Tibial nerve (tissue), 4 donors: ENCODE measurements at places on chromosomes 1 and 21.
A peak's percentile ranks its signal among the peaks of the same experiment; 100 is the strongest.

DNA sequence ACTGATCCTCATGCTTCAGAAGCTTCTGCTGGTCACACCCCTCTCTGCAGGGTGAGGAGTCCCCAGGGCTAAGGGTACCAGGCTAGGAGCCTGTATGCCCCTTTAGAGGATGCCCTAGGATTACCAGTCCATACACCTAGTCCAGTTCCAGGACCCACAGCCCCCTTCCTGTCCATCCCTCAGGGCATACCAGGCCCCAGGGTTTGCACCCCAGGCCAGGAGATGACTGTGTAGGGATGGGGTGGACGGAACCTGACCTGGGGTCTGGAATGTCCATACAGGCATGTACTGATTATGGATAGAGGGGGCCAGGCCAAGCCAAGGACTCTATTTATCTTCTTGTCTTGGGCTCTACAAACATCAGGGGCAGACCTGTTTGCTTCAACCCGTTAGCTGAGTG is 34.9 kb downstream of the TRIM67 start:
- no peak for DNase-seq

GRCh38 chr1:61692155-61692800 is 32.7 kb downstream of the TM2D1 start:
- no peak for DNase-seq

DNA sequence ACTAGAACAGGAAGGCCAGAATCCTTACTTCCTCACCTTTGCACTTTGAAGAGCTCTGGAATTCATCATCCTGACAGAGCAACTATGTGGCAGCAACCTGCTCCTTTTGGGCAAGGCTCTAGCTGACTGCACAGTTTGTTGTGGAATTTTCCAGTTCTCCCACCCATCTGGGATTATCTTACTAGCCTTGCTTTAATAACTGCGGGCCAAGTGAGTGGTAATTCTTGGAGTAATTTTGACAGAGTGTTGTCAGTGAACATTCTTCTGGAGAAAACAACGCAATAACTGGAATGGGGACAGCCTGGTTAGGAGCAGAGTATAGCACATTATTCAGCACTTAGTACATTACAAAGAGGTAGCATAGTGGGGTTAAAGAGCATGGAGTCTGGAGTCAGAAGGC is 75.3 kb downstream of the NTMT2 start:
- peak; percentile 78 for DNase-seq

DNA sequence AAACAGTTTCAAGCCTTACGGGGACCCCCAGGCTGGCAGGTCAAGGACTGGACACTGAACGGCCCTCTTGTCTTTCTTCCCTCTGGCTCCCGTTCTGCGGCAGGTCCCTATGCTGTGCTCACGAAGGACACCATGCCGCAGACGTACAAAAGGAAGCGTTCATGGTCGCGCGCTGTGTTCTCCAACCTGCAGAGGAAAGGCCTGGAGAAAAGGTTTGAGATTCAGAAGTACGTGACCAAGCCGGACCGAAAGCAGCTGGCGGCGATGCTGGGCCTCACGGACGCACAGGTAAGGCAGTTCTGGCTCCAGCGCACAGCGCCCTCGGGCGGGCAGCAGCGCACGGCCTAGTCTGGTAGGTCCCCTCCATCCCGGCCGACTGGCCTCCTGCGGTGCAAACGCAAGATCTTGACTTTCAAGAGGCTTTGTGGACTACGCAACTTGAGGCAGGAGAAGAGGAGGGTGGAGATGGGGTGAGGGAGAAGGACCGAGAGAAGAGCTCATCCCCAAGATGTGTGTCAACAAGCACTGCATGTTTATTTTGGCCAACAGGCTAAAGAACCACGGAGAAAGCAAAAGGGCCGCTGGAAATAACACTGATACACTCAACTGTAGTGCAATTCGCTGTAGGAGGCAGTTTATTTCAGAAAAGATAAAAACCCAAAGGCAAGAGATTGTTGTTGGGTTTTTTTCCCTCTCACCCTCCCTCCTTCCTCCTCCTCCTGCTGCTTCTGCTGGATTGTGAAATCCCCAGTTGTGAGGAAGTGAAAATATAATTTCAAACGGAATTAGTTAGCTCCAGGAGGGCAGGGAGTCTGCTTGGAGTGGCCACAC is 3.0 kb downstream of the HLX start:
- DNase-seq = no peak

- no peak for DNase-seq
These were observed 19.9 kb downstream of the LGR6 start for GRCh38 chr1:202213361-202214088.

DNA sequence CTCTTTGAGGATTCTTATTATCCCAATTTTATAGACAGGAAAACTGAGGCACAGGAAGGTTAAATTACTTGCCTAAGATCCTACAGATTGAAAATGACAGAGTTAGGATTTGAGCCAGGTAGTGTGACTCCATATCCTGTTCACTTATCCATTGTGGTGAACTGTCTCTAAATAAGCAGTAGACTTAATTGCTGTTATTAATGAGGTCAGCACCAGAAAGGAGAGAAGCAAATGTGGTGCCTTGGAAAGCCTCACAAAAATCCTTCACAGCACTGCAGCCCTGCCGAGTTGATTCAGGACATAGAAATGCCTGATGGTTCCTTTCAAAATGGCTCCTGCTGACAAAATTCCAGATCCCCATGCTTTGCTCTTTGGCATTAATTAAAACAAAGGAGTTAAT is 193.3 kb upstream of the BEND5 start:
- DNase-seq = no peak

DNA sequence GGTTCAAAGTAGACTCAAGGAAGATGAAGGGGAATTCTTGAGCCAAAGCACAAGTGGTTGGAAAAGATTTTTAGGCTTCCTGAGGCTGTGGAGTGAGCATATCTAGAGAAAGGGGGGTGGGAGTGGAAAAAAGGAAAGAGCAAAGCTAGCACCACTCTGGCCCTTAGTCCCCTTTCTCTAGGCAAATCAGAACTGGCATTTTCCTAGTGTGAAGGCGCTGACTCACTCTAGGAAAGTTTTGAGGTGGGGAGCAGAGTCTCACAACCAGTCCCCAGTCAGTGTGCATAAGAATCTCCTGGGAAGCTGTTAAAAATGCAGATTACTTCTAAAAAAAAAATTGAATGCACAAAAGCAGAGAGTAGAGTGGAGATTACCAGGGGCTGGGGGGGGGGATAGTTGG is 3.4 kb upstream of the GPR89B start:
- no peak for DNase-seq

DNA sequence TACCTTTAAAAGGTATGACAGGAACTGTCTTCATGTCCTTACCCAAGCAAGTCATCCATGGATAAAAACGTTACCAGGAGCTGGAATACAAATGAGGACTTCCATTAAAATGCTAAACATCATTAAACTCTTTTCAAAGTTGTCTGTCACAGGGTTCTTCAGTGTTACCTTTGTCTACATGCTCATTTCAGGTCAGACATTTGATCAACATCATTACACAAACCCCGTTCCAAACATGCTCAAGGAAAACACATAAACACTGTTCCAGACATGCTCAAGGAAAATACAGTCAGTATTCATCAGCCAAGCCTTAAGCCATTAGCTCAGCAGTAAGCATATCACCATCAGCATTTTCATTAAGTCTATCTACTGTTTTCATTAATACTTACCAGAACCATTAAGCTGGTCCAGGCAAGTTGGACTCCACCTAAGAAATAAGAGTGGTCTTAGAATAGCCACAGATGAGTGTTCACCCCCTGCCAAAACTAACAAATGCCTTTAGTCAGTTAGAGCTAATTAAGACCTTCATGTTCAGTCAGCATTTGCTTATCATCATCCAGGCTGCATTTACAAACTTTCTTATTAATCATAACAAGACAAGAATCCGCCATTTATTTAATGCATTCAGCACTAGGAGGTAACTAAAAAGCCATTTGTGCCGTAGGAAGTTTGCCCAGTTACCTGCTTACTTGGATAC is 2.2 kb downstream of the GAS5 start:
- no peak for DNase-seq

DNA sequence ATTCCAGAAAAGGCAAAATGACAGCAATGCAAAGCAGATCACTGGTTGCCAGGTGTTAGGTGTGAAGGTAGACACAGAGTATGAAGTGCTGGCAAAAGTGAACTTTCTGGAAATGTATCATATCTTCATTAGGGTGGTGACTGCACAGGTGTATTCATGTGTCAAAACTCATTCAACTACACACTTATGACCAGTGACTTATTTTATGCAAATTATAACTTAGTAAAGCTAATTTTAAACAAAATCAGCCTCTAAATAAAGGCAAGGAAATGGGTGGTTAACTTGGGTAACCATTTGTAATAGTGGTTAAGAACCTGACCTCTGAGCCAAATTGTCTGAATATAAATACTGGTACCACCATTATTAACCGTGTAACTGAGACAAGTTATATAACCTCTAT is 7.4 kb downstream of the COP1 start:
- no peak for DNase-seq

DNA sequence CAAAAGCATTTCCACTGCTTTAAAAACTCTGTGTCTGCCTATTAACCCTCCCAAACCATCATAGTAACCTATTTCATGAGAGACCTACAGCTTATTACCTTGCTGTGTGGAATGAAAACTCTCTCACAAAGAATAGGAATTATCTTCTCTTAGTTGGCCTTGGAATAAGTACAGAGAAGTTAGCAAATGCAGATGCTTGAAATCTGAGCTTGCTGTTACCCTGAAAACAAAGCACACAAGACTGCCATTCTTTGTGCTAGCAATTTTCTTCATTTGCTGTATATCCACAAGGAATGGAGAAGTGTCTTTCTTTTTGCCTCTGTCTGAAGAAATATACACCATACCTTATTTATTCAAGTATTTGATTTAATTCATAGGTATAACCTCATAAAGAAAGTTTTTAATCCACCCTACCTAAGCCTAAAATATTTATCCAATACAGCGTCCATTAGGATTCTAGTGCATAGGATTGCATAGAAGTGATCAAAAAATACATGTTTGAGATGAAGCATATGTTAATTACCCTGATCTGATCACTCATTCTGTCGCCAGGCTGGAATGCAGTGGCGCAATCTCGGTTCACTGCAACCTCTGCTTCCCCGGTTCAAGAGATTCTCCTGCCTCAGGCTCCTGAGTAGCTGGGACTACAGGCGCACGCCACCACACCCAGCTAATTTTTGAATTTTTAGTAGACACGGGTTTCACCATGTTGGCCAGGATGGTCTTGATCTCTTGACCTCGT is 451.1 kb downstream of the LTN1 start:
- DNase-seq = no peak

GRCh38 chr1:212237651-212238050 is 47.6 kb upstream of the PPP2R5A start:
- no peak for DNase-seq

DNA sequence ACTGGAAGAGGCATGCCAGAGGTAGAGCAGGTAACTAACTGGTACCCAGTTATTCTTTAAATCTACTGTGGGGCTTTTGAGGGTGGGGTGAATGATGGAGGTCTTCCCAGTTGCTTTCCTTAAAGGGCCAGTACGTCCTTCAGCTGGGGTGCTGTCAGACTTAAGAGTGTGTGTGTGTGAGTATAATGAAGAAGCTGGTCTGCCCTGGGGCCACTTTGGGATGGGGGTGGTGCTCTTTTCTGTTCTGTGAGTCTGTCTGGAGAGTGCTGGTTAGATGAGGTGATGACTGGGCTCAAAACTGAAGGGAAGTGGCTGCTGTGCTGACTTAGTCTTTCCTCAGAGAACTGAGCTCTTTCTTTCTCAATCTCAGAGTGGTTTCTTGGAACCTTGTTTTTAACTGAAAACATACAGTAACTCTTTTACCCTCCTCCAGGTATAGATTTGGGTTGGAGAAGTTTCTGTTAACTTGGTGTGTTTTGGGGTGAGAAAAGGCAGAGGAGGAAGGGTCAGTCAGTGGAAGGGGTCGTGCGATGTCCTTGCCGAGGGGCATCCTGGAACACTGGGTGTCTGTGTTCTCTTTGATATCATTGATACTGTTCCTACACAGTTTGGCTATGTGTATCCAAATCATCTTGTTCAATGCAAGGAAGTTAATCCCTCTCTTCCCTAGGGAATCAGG is 746 bp downstream of the MACF1 start:
- DNase-seq = no peak

- no peak for DNase-seq
These were observed 884 bp upstream of the LRRC8C start for GRCh38 chr1:89631816-89632656.

DNA sequence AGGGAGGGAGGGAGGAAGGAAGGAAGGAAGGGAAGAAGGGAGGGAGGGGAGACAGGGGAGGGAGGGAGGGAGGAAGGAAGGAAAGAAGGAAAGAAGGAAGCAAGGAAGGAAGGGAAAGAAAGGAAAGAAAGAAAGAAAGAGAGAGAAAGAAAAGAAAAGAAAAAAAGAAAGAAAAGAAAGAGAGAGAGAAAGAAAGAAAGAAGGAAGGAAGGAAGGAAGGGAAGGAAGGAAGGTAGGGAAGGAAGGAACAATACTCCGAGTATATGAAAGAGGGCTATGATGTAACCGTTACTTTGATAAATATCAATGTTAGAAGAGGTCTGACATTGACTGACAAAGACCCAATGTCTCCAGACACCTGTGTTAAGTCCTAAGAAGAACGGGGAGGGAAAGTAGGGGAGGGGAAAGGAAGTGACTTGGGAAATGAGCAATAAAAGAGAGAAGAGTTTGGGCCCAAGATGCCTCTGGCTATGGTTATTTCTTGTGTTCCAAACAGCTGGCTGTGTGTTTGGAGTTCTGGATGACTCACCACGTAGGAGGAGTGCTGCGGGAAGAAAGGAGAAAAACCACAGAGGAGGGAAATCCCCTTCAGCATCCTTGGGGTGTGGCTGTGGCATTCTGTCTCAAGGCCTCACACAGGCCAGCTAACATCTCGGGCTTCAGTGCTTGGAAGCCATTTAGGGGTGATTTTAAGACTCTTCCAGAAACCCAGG is 37.0 kb upstream of the RXRG start:
- peak; percentile 42 for DNase-seq

GRCh38 chr21:45333583-45334121 is 46.0 kb upstream of the POFUT2 start:
- DNase-seq = no peak

DNA sequence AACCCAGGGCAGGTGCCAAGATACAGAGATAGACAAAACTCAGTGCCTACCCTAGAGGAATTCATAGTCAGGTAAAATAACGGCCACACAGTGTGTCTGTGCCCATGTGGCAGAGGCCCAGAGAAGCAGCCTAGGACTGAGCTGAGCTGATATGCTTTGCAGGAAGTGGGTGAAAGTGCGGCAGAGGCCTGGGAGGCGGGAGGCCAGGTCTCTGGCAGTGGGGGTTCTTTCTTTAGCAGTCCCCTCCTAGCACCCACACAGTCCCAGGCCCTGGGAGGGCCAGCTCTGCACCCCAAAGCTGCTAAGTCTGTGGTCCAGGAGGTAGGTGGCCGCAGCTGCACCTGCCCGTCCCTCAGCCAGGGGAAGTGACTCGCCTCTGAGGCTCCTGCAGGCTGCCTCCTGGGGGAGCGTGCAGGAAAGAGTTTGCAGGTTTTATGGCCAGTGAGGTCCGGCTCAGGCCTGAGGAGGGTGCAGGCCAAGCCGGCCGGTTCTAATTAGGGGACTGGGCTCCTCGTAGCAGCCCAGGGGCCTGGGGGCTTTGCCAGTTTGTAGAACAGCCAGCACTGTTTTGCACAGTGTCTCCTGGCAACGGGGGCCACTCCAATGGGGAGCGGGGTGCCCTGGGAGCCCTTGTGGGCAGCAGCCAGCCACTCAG is 107.9 kb downstream of the SPSB1 start:
- no peak for DNase-seq

GRCh38 chr1:24900486-24900849 is 29.6 kb downstream of the RUNX3 start:
- DNase-seq = no peak
